NCI-H1105 treated with DMSO at 0.1 percent for 48 hours (cell line): ENCODE measurements at places on chromosomes 3 and 15.

GRCh38 chr3:122586098-122586497, 8.6 kb downstream of the PARP15 start:
- no peak for DNase-seq

DNA sequence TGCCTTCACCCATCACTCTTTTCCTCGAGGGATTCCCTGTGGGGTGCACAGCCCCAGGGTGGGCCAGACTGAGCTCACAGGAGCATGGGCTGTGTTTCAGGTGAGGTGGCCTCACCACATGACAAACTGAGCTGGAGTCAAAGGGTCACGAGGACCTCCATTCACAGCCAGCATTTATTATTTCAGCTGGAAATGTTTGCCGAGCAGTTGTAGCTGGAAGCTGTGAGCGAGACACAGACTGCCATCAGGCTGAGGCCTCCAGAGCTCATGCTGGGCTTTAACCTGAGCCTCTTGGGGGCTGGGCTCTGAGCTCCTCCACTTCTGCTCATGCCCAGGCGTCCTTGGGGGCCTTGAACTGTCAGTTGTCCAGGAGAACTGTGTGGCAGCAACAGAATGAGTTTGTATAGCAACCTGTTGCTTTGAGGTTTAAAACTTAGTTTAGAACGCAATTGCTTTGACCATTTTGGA, 57.5 kb downstream of the FLNB start:
- no peak for DNase-seq

DNA sequence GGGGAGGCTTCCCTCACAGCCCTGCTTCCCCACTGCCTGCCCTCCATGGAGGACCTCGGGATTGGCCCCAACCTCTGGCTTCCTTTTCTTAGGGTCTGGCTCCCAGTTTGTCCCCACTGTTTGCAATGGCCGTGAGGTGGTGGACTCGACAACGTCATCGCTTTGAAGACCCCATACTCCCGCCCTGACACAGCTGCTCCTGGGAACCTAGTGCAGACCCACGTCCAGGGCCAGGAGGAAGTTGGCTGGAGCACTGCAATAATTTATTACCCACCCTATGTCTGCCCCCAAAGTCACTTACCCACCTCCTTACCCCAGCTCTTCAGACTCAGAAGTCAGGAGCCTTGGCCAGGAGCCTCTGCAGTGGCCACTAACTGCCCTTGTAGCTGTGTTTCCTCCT, 11.1 kb downstream of the GRM2 start:
- DNase-seq: no peak

- DNase-seq: no peak
These were observed 74.9 kb upstream of the LRRFIP2 start for GRCh38 chr3:37249294-37249693.

DNA sequence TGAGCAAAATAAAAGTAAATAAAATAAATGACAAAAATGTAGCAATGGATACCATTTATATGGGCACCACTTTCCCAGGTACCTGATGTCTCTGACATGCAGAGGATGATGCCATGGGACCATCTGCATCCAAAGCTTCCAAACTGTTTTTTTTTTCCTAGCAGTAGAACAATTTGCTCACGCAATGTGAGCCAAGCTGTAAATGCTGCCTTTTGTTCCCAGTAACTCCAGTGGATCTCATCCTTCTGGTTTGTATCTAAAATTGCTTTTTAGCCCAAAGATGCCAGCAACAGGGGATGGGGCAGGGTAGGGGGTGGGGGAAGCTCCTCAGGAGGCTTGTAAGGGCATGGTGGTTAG, 32.7 kb downstream of the SLC12A8 start:
- no peak for DNase-seq

GRCh38 chr3:148319161-148319915, 378.4 kb upstream of the AGTR1 start:
- no peak for DNase-seq

- no peak for DNase-seq
These were observed 12.1 kb downstream of the HEG1 start for GRCh38 chr3:125043599-125044151.

GRCh38 chr15:39132070-39132469, 448.8 kb upstream of the THBS1 start:
- no peak for DNase-seq

DNA sequence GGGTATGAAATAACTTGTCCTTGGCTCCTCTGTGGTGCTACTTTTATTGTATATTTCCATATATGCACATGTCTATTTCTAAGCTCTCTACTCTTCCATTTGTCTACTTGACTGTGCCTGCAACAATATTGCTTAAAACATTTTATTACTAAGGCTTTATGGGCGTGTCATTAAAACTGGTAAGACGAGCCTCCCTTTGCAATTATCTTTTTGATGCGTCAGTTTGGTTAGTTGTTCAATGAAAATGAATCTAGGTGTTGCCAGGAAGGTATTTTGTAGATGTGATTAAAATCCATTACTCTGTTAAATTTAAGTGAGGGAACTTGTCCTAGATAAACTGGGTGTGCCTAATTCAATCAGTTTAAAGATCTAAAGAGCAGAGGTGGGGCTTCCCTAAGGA, 12.9 kb upstream of the TRA2B start:
- no peak for DNase-seq

DNA sequence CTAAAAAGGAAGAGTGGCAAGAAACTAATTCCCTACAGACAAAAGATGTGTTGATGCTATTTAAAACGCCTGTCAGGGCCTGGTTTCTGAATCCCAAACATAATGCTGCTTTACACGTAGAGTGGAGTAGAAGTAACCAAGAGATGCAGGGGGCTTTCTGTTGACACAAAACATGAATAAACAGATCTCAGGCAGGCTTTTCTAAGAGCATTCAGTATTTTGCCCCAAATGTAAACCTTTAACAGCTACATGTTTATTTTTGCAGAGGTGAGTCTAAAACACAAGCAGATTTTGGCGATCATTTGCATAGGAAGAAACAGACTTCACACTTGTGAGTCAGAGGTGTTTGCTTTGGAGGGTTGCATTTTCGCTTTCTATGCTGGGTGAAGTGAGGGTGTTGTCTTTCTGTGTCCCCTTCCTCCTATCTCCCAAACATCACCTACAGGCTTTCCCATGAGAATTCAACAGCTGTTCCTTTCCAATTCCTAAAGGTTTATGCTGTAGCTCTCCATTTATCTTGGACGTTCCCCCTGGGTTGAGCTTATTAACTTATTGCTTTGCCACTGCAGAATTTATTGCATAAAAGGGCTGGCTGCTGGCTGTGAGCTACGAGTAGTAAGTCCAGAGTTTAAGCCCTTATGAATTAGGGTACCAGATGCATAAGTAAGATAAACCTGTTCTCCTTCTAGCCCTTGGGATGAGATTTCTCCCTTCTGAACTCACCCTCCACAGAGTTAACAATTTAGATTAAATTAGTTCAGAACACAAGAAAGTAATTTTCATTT, 156.7 kb downstream of the DIPK2A start:
- DNase-seq: peak; percentile 87

GRCh38 chr3:25830373-25831280, 40.7 kb downstream of the OXSM start:
- peak; percentile 1 for DNase-seq

DNA sequence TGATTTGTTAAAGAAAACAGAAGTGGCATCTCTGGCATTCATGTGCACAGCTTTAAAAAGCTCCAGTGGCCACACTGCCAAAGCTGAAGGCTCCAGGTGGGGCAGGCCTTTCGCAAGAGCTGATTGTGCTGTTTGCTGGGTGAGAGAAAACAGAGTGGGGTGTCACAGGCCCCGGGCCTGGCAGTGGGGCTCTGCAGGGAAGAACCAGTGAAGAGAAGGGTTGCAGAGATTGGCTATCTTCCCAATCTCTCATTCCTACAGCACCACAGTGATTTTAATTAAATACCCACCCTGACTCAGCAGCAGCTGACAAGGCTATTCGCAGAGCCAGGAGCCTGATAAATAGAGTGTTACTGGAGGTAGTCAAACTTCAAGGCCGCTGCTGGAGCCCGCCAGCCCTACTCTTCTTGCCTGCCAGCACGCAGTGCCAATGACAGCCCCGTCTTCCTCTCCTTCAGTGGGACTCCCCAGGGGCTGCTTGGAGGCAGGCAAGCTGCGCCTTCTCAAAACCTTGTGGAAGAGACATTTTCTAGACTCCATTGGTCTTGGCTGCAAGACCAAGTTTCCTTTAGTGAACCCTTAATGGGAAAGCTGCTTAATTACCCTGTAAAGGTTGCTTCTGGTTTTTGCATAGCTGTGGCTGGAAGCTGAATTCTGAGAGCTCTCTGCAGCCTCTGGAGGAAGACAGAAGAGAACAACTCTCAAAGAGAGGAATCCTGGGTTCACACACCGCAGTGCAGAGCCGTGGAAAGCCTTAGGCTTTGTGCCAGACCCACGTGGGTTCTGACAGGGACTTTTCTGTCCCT, 225.8 kb upstream of the SLCO3A1 start:
- DNase-seq: no peak

DNA sequence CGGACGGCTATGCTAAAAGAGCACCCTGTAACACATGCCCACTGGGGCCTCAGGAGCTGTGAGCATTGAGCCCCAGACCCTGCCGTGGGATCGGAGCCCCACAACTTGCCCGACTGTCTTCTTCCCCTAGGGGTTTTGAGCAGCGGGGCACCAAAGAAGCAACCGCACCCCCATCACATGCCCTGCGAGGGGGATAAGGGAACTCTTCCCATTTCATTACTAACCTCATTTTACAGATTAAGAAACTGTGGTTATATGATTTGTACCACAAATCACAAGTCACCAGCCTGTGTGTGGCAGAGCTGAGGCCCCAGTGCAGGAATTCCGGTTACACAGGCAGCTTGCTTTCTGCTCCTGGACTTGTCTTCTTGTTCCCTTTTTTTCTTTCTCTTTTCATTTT, 86.2 kb downstream of the CD47 start:
- DNase-seq: no peak

DNA sequence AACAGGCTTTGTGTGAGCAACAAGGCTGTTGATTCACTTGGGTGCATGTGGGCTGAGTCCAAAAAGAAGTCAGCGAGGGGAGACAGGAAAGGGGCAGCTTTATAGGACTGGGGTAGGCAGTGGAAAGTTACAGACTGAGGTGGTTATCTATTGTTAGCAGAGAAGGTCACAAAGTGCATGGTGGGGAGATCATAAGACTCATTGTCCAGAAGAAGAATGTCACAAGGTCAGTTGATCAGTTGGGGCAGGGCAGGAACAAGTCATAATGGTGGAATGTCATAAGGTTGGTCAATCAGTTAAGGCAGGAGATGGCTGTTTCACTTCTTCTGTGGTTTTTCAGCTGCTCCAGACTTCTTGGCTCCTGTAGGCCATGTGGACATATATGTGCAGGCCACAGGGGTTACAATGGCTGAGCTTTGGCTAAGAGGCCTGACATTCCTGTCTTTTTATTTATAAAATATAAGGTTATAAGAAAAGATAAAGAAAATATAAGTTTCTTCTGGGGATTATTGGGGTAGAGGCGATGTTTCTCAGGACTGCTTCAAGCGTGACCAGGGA, 69.5 kb upstream of the SNTN start:
- DNase-seq: no peak

DNA sequence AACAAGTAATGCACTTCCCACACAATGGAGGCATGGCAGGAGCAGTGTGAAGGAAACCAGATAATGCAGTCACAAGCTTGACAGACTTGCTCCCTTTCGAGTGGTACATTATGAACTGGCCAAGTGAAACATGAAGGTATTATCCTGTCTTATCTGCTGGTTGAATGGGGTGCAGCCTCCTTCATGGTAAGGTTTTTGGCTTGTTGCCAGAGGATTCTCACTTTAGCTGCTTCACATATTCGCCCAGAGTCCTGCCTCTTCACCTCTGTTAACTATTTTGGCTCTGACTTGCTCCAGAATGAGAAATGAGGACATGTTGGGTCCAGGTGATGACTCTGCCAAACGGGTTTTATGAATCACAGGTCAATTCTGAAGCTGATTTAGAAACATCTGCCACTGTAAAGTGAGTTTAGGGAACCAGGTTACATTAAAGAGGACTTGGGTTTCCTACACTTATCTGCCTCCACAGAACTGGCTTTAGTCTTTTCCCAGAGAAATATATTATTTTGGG, 19.5 kb upstream of the CCDC39 start:
- no peak for DNase-seq

- DNase-seq: no peak
These were observed 203.2 kb downstream of the FAM43A start for GRCh38 chr3:194888916-194889315.

GRCh38 chr15:80404057-80404760, at the start of gene ARNT2:
Gene ARNT2, plus strand, starts transcription at chr15:80404382. Its CDS starts 134 bp downstream, at chr15:80404516.
- peak; percentile 35 for DNase-seq

DNA sequence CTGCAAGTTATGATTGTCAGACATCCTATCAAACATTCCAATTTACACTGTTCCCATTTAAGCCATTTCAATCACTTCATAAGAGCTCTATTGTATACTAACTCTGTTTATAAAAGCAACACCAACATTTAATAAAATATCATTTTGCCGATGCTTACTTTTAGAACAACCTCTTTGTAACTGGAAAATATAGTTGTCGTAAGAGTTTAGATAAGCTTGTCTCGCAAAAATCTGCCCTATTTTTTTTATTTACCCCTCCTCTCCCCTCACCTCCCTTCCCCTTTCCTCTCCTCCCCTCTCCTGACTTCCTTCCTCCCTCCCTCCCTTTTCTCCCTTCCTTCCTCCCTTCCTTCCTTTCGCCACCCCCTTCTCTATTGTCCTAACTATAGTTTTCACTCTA, 105.7 kb upstream of the PEX5L start:
- no peak for DNase-seq

DNA sequence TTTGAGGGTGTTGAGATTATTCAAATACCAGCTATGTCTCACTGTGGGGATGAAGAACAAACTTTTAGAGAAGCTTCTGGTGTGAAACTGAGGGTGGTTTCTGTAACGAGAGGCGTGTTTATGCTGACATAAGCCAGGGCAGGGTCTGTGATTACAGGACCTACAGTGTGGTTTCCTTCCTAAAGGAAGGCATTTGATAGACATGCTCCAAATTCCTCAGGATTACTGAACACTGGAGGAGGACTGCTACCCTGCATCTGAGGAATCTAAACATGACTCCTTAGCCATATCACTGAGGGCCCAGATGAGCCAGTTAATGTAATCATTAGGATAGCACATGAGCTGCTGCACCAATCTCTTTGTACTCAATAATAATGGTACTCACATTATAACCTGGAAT, 328.4 kb upstream of the UMPS start:
- no peak for DNase-seq

- peak; percentile 22 for DNase-seq
These were observed 78.1 kb downstream of the NR1D2 start for GRCh38 chr3:24023197-24023596.

DNA sequence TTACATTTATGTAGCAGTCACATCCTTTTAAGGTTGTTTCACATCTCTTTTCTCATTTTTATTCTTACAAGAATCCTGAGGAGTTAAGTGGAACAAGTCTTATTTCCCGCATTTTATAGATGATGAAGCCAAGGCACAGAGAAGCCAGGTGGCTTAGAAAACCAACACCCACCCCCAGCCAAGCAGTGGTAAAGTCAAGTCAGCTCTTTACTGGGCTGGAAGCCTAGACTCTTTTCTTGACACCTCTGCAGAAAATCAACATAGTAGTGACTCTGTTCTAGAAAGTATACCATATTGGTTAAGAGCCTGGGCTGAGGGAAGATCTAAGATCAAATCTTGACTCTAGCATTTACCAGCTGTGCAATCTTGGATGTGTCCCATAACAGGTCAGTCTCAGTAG, 195.7 kb downstream of the KCNAB1 start:
- no peak for DNase-seq
